ENCODE measurements at places on chromosomes 4 and X.

GRCh38 chr4:101309925-101310324 lies 37.4 kb downstream of the PPP3CA start:
- DNase-seq, result no peak

DNA sequence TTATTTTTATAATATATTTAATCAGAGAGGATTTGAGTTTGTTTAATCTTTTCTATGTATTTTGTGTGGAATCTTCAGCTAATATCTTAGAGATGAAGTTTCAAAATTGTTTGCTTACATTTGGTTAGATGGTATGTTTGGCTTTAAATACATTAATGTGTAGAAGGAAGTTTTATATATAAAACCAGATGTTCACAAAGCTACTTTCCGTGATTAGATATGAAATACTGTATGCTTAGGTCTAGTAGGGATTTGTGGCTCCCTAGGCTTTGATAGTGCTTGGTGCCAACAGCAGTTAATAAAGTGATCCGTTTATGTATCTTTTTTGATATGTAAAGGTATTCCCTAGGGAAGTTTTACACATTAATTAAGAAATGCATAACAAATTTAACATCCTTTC lies 223.0 kb downstream of the ARHGAP10 start:
- DNase-seq, result no peak

DNA sequence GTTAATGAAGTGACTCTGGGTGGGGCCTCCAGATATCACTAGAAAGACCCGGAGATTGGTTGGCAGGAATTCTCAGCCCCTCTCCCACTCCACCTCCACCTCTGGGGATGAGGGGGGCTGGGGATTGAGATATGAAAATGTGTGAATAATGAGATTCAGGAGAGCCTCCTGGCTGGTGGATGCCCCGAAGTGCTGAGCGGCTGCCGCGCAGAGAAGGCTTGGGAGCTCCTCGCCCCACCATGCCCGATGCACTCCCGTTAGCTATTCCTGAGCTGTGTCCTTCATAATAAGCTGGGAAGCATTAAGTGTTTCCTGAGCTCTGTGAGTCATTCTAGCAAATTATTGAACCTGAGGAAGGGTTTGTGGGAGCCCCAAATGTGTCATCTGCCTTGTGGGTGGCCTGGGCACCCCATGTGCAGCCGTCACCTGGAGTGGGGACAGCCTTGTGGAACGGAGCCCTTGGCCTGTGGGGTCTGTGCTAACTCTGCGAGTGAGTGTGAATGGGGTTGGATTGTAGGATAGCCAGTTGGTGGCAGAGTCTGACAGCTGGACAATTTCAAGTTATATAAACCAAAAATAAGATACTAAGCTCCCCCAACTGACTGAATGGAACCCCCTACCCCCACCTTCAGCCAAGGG lies 4.4 kb upstream of the MAEA start:
- DNase-seq, result no peak

- DNase-seq, result peak; percentile 83
Measured at GRCh38 chr4:163494360-163495241, at the start of gene TMA16. TSS of gene TMA16 (plus strand) at chr4:163494690. CDS start at chr4:163494802, 112 bp downstream.

- no peak for DNase-seq
Measured at GRCh38 chrX:22338740-22339139, 66.0 kb downstream of the CBLL2 start.

- DNase-seq, result no peak
Measured at GRCh38 chr4:139247241-139247640, 32.8 kb downstream of the MGARP start.

- DNase-seq, result no peak
Measured at GRCh38 chr4:41718907-41719306, 29.6 kb downstream of the PHOX2B start.

- DNase-seq, result no peak
Measured at GRCh38 chrX:103556963-103557612, 28.2 kb upstream of the TCEAL4 start.

GRCh38 chrX:47190445-47191269 lies 3.0 kb upstream of the UBA1 start:
- DNase-seq, result peak; percentile 89

GRCh38 chrX:30561191-30561590 lies 16.4 kb downstream of the TASL start:
- DNase-seq, result no peak

- DNase-seq, result no peak
Measured at GRCh38 chrX:118474586-118474985, 21.0 kb upstream of the DOCK11 start.

- no peak for DNase-seq
Measured at GRCh38 chrX:133590703-133591505, 175.6 kb upstream of the GPC4 start.

DNA sequence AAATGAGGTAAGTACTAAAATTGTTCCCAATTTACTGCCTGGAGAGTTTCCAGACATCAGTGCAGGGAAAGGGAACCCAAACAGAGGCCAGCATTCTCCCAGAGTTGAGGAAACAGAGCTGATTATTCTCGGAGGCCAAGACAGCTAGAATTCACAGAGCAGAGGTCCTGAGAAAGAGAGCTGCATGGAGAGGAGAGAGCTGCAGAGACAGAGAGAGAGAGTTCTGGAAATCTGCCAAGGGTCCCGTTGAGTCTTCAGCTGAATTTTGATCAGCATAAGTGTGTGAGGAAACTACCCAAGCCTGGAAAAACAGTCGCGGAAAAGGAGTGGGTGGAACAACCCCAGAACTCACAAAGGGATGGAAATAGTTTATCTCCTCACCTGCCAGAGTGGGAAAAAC lies 43.8 kb upstream of the GPR173 start:
- DNase-seq, result no peak

DNA sequence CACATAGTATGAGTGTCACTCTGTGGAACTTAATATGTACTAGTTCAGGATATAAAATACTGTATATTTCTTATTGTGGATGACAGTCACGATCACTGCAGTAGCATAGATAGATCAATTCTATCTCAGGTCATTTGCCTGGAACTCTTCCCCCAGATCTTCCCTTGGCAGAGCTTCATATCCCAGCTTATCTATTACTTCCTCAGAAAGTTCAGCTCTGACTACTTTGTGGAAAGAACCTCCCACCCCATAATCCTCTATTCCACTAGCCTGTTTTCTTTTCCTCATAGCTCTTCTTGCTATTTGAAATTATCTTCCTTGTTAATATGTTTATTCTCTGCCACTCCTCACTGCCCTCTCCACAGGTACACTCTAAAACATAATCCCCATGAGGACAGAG lies 10.9 kb downstream of the FAM241A start:
- no peak for DNase-seq

- no peak for DNase-seq
Measured at GRCh38 chr4:166675411-166675810, 558.9 kb downstream of the SPOCK3 start.

GRCh38 chr4:113943863-113944262 lies 35.6 kb downstream of the ARSJ start:
- peak; percentile 10 for DNase-seq

GRCh38 chr4:11416071-11416766 lies 12.5 kb downstream of the HS3ST1 start:
- no peak for DNase-seq

DNA sequence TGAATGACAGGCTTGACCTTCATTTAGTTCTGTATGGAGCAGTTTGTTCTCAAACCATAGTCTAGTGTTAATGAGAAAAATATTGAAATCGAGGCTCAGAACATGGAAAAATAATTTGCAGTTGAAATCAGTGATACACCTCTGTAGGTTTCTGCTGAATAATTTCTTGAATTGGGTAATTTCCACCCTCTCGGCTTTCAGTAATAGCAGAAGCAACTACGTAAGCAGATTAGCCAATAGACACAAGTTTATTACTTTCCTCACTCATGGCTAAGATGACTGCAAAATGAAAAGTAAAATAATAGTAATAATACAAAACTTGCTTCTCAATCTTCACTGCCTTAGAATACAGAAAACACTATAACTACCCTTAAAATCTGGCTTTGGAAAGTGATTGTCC lies 46.0 kb downstream of the USP38 start:
- DNase-seq, result no peak

All from CD4-positive, alpha-beta T cell treated with Interleukin-17A for 1 hour (primary cell).